ENCODE measurements at places on chromosomes 7 and 10. TPM values are rescaled to one million over a fixed set of nuclear protein-coding genes. Genes with fewer than 3 reads are reported as not detected.

Gene PVRIG
- total RNA-seq, result not detected

Gene AKR1C4
- total RNA-seq, result not detected

Gene HKDC1
- total RNA-seq, result not detected

Gene AGBL3
- not detected for total RNA-seq

Gene AGAP3
- 130 TPM for total RNA-seq

Gene SUV39H2
- total RNA-seq, result 5.1 TPM

Gene AKR1C8
- not detected for total RNA-seq

All from suprapubic skin (tissue), 4 donors.